Skeletal muscle tissue (tissue), 5 donors: ENCODE measurements at places on chromosomes 3 and 15. TPM values are rescaled to one million over a fixed set of nuclear protein-coding genes. Genes with fewer than 3 reads are reported as not detected.

Gene TXNRD3
- 16.2 TPM for total RNA-seq

Gene GOLGA8A
- total RNA-seq, result 8.9 TPM

Gene TF
- total RNA-seq, result 3.1 TPM

Gene SLC9C1
- total RNA-seq, result 1.0 TPM

Gene HDGFL3
- 11.5 TPM for total RNA-seq

Gene NAALADL2
- 17.7 TPM for total RNA-seq

Gene TMIE
- total RNA-seq, result 1.0 TPM

Gene KLHDC8B
- total RNA-seq, result 83.5 TPM

Gene GABRR3
- total RNA-seq, result not detected

Gene RTP4
- 1.0 TPM for total RNA-seq

Gene SCN11A
- total RNA-seq, result 2.6 TPM

Gene CTXND1
- 0.52 TPM for total RNA-seq

Gene ROBO2
- 8.9 TPM for total RNA-seq

Gene WNT7A
- total RNA-seq, result not detected

Gene DAZL
- not detected for total RNA-seq

Gene LRRC49
- total RNA-seq, result 11.0 TPM

Gene MKRN3
- 1.6 TPM for total RNA-seq

Gene OR5H2
- not detected for total RNA-seq

Gene GP5
- under 0.01 TPM for total RNA-seq

Gene MEIS2
- total RNA-seq, result 4.2 TPM

Gene ANKRD34C
- not detected for total RNA-seq

Gene CDV3
- total RNA-seq, result 121 TPM

Gene OSBPL10
- total RNA-seq, result 6.8 TPM

Gene ATP13A5
- total RNA-seq, result not detected

Gene TPRG1
- total RNA-seq, result 6.8 TPM

Gene SLC22A13
- total RNA-seq, result not detected

Gene CPLX3
- not detected for total RNA-seq

Gene SERINC4
- under 0.01 TPM for total RNA-seq

Gene DHFR2
- 3.7 TPM for total RNA-seq

Gene ITPKA
- not detected for total RNA-seq

Gene ISG20
- total RNA-seq, result 0.52 TPM

Gene HCLS1
- 9.4 TPM for total RNA-seq

Gene TMC3
- total RNA-seq, result not detected

Gene C2CD4A
- total RNA-seq, result not detected

Gene PLA2G4E
- total RNA-seq, result 0.52 TPM

Gene THUMPD3
- total RNA-seq, result 43.8 TPM

Gene SV2B
- 1.6 TPM for total RNA-seq

Gene CCDC33
- total RNA-seq, result 0.52 TPM

Gene GALNT15
- total RNA-seq, result 3.7 TPM

Gene GRK7
- not detected for total RNA-seq

Gene CRYBG3
- total RNA-seq, result 27.1 TPM

Gene CDC25A
- total RNA-seq, result 3.7 TPM

Gene FETUB
- not detected for total RNA-seq

Gene CATSPER2
- total RNA-seq, result 3.1 TPM

Gene SAMD7
- not detected for total RNA-seq

Gene CYP1A2
- not detected for total RNA-seq

Gene EPHB1
- total RNA-seq, result 5.7 TPM

Gene OSTN
- 6.8 TPM for total RNA-seq

Gene MUSTN1
- 35.5 TPM for total RNA-seq

Gene GPR87
- not detected for total RNA-seq

Gene JMJD7
- 1.0 TPM for total RNA-seq
